ENCODE measurements at places on chromosomes 13 and 19.

- no peak for DNase-seq
Measured at GRCh38 chr19:5615756-5616327, 6.7 kb downstream of the SAFB2 start.

DNA sequence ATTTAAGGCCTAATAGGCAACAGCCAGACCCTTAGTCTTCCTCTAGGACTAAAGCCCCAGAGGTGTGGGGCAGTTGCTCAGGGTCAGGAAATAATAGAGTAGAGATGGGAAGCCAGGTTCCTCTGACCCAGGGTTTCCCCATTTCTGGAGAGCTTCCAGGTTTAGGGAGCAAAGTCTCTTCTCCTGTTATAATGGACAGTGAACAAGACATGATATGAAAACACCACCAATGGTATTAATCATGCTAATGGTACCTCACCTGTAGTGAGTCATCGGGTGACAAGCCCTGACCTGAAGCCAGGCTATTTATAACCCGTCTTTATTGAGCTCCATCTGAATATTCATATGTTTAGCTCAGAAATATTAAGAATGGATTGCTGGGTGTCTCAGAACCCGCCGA lies 24.6 kb downstream of the BICRA start:
- DNase-seq, result no peak

- no peak for DNase-seq
Measured at GRCh38 chr13:49214917-49215376, 5.2 kb upstream of the MLNR start.

GRCh38 chr19:38055010-38055409 lies 148.0 kb downstream of the SIPA1L3 start:
- DNase-seq, result no peak
